ENCODE measurements at places on chromosomes 4 and X. TPM values are rescaled to one million over a fixed set of nuclear protein-coding genes. Genes with fewer than 3 reads are reported as not detected.

The CASK gene
- 14.1 TPM for total RNA-seq

The STK32B gene
- 14.7 TPM for total RNA-seq

The ODAM gene
- total RNA-seq, result not detected

The CEP44 gene
- total RNA-seq, result 32.3 TPM

The MOB1B gene
- total RNA-seq, result 5.0 TPM

The MEPE gene
- not detected for total RNA-seq

The MAGEC3 gene
- total RNA-seq, result not detected

The DRD5 gene
- not detected for total RNA-seq

The LRIT3 gene
- total RNA-seq, result not detected

The ANK2 gene
- total RNA-seq, result 7.4 TPM

The SLC16A2 gene
- total RNA-seq, result 7.5 TPM

The C1GALT1C1 gene
- total RNA-seq, result 35.2 TPM

The NALF2 gene
- 0.51 TPM for total RNA-seq

The NPY1R gene
- total RNA-seq, result not detected

The TRIM75 gene
- not detected for total RNA-seq

The GABRA4 gene
- total RNA-seq, result not detected

The TMEM31 gene
- not detected for total RNA-seq

The TCEAL6 gene
- not detected for total RNA-seq

The LDB2 gene
- 4.6 TPM for total RNA-seq

The KLHL15 gene
- total RNA-seq, result 9.4 TPM

The TLR10 gene
- not detected for total RNA-seq

The GAGE12E gene
- total RNA-seq, result not detected

The ENAM gene
- not detected for total RNA-seq

Measured in Daoy (cell line).